ENCODE measurements at places on chromosomes 6 and 20.

DNA sequence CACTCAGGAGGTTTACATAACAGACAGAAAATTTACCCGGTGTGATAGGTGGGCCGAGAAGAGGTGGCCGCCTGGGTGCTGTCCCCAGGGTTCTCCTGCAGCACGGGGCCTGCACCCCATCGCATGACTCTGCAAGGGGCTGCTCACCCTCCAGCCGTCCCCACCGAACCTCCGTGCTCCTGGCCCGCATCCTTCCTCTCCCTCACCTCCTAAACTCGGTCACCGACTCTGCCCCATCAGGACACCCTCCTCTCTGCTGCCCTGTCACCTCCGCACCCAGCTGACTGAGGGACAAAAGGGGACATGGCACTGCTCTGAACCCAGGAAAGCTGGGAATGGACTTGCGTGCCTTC is 147.6 kb downstream of the SYNDIG1 start:
- DNase-seq: no peak

GRCh38 chr6:160007145-160007544 is 38.3 kb downstream of the IGF2R start:
- no peak for DNase-seq

DNA sequence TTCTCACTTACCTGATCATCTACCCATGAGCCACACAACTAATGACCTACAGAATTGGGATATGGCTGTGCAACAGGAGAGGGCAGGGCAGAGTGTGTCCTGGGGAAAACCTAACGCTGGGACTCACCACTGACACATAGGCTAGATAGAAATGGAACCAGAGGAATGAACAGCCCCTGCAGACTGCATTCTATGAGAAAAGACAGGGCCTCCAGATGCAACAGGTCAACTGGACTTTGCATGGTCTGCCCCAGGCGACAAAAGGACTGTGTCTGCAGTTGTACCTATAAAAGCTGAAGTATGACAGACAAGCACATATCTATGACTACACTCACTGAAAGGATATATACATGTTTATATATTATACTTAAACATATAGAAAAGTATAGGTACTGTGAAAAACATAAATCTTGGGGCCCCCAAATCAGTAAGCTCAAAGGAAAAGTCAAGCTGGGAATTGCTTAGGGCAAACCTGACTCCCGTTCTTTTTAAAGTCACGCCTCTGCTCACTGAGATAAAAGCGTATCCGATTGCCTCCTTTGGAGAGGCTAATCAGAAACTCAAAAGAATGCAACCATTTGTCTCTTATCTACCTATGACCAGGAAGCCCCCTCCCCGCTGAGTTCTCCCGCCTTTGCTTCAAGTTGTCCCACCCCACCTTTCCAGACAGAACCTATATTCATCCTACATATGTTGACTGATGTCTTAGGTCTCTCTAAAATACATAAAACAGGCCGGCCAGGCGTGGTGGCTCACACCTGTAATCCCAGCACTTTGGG is 68.5 kb downstream of the EPB41L2 start:
- no peak for DNase-seq

DNA sequence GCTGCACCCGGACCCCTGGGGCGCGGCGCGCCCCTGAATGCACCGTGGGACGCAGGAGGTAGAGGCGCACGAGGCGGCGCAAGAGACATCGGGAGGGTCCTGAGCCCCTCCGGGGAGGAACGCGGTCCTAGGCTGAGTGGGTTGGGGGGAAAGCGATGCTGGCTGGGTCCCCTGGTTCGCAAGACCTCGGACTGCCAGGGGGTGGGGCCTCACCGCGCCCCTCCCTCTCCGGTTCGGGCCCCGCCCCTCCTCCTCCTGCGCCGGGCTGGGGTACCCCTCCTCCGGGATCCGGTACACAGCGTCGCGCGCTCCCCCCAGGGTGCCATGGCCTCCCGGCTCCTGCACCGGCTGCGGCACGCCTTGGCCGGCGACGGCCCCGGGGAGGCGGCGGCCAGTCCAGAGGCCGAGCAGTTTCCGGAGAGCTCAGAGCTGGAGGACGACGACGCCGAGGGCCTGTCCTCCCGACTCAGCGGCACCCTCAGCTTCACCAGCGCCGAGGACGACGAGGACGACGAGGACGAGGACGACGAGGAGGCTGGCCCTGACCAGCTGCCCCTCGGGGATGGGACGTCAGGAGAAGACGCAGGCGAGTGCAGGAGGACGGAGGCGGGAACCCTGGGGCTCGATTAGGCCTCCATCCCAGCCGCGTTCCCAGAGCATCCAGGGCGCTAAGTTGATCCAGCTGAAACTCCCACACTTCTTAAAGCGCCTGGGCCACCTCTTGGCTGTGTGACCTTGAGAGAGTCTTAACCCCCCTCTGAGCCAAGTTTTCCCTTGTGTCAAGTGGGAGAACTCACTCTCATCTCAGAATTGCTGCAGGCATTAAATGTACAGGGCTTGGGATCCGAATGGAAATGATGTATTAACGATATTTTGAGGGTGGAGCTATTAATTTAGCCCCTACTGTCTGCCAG is 541 bp downstream of the SNX21 start:
- no peak for DNase-seq

- no peak for DNase-seq
Measured at GRCh38 chr6:150276168-150276936, 92.5 kb upstream of the IYD start.

DNA sequence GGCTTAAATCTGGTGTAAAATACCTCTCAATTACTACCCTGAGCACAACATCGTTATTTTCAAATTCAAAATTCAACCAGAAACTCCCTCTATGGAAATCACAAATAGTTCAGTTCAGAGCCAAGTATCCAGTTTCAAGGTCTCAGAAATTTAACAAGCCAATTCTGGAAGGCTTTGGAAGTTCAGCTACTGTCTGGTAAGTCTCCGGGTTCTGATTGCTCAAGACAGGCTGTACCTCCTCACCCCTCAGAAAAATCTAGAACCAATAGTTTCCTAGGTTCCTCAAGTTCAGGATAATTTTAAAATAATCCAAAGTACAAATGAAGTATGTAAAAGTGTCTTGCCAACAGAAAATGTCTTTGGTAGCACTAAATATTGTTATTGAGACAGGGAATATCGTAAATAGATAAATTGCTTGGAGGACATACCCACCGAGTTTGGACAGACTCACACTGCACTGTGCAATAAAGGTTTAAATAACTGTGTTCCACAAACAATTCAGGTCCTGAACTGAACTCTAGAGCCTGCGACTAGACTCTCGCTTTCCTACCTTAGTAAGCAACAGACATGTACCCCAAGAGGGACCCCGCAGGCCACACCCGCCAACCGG is 729 bp downstream of the ATG5 start:
- no peak for DNase-seq

DNA sequence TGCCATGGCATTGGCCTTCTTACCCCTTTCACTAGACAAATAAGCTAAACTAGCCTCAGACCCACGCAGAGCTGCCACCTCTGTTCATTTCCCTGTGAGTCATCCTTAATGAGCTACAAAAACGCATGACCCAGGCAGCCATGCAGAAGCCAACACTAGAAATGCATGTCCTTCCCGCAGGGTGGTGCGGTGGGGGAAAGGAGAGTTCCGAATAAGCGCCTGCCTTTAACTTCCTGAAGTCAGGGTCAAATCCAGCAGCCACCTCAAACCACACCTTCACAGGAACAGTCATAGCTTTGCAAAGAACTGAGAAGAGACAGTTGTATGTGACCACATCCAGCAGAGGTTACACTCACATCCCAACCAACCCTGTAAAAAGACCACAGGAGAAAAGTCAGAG is 40.4 kb downstream of the IRF4 start:
- no peak for DNase-seq

- DNase-seq: no peak
Measured at GRCh38 chr6:90870561-90870960, 283.7 kb upstream of the MAP3K7 start.

DNA sequence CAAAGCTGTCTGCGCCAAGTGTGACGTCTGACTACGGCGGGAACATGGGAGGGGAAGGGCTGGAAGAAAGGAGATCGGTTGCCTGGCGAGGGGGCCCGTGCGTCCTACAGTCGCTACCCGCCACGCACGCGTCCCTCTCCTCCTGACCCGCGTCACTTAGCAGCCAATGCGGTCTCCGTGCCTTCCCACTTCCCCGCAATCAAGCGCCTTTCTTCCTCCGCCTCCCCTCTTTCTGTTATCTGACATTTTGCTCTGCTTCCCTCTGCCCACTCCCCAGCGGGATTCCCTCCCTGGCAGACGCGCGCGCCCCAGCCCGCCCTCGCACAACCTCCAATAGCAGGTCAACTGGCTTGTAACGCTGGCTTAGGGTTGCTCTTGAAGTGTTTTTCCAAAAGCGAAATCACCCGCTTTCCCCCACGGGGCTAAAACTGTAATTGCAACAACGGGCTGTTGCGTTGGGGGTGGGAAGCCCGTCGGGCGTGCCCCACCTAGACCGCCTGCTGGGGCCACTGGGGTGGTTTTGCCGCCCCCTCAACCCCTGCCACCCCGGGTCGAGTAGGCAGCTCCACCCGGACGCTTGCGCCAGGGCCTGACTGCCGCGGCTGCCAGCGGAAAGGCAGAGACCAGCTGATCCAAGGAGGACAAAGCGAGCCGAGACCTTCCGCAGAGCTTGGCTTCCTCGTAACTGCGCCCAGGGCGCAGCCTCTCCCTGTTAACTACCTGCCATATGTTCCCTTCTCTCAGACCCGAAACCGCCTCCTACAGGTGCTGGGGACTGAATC is 6.2 kb upstream of the SOX4 start:
- no peak for DNase-seq

- no peak for DNase-seq
Measured at GRCh38 chr6:20696676-20697075, 162.4 kb downstream of the CDKAL1 start.

DNA sequence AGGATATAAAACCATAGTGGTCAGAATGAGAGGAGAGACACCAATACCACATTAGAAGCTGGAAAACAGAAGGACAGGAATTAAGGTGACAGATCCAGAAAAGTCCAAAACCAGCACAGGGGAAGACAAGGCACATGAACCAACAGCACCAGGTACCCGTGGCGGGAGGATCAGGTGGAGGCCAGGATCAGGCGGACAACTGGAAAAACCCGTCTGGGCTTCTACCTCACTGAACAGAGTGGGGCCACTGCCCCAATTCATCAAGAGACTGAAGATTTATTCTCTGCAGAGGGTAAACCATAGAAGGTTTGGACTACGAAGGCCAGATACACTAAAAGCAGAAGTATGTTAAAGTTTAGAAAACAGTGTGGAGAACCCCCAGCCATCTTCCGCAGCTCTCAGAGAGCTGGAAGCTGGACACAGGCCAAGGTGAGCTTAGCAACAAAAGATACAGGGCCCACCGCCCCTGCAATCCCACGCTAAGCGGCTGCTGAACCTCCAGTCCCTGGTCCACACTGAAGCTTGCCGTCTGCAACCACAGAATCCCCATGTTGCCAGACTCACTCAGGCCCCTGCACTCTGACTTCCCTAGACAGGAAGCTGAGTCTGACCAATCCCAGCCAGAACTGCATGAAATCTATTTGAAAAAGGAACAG is 29.9 kb downstream of the ABHD12 start:
- DNase-seq: no peak

DNA sequence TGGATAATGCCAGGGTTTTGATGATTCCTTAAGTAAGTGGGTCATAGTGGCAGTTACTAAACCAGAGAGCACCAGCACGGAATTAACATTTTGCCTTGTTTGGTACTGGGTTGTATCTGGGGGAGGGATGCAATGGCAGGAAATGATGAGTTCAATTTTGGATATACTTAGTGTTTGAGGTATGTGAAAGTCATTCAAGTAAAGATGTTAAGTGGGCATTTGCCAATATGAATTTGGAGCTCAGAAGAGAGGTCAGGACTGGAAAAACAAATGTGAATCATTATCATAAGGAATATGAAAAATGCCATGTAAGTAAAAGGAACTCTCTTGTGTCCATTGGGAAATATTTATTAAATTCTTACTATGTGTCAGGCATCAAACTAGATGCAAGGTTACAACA is 6.2 kb downstream of the PXT1 start:
- no peak for DNase-seq

DNA sequence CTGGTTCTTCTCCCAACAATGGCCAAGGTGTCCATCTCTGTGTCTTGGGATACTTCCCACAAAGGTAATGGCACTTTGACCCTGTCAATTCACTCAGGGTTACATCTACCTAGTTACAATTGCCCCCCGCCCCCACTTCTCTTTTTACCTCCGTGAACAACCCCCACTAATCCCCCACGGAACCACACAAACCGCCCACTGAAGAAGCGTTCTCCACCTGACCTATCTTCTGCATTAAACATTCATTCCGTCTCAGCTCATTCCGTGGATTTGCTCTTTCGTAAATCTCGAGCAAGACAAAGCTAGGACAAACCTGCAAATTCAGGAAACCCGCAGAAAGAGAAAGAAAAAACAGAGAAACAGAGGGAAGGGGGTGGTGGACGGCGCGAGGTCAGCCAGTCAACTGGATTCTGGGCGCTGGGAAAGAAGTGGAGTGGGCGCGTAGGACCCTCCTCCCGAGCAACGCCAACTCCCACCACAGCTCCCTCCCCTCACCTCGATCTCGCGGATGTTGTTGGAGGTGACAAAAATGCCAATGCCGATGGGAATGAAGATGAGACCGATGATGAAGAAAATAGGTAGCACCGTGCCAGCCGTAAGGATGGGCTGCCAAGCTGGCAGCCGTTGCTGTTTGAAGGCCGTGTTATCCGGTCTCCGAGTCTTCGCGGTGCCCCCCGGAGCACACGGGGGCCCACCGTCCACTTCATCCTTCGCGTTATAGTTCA is 523 bp downstream of the TMEM30A start:
- no peak for DNase-seq

DNA sequence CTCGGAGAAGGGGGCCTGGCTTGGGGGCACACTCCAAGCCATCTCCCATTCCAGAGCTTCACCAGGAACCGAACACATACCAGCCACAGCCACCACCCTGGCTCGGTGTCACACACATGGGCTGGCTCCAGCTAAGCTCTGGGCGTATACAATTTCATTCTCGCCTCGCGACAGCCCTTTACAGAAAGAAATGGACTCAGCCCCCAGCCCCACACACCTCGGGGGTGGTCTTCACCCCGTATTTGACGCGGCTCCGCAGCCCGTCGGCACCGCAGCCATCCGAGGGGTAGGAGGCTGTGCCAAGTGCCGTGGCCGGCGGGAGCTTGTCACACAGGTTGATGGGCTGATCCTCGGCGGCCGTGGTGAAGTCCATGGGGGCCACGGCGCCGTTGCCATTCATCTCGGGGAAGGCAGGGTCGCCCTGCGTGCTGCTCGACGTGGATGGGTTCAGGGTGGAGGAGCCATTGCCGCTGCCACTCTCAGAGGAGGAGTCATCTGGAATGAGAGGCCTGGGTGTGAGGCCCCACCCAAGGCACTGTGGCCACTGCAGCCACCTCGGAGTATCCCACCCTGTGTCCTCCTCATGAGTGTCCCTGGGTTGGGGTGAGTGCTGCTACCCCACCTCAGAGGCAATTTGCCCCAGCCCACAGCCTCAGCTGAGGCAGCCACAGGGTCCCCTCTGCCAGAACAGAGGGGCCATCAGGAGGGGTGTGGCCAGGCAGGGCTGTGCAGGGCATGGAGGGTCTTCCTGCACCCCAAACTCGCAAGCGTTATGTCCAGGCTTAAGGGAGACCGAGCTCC is 98.0 kb downstream of the ASXL1 start:
- no peak for DNase-seq

DNA sequence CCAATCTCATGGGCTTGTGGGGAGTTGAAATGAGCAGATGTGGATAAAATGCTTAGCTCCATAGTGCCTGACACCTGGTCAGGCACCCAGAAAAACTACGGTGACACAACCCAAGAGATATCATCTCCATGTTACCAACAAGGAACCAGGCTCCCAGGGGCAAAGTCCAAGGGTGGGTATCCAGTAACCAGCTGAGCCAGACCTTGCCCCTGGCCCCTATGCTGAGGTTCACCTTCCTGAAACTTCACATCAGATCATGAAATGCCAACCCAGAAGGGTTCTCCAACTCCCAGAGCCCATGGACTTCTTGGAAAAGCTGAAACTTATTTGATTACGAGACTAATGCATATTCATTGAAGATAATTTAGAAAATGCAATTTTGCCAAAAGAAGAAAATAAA is 141.8 kb upstream of the KCNG1 start:
- DNase-seq: no peak

All from NCI-H187 treated with DMSO at 0.1 percent for 48 hours (cell line).